Activated naive CD8-positive, alpha-beta T cell treated with anti-CD3 and anti-CD28 coated beads, Interleukin-2, amount 50 U/mL, for 24 hours (primary cell): ENCODE measurements at places on chromosomes 11 and 22.

DNA sequence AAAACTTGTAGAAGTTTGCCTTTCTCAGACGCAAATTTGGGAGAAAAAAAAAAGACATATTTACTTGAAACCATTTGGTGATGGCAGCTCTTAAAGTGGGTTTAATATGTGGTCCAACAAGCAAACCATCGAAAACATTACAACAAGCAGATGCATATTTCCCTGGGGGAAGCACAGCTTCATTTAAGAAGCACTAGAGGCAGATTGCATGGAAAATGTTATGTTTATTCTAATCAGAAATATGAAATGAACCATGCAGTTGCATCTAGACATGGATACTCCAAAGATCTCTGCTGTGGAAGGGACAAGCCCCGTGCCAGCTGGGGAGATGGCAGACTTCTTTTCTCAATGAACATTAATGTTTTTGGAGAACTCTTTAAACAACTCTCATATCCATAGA is 57.4 kb upstream of the PARVA start:
- H3K27me3 ChIP-seq = peaks cover 5% of the 10 kb centered on the region
- H3K4me3 ChIP-seq = no peak overlapping the region
- H3K27ac ChIP-seq = no peak overlapping the region
- DNase-seq = no peak

DNA sequence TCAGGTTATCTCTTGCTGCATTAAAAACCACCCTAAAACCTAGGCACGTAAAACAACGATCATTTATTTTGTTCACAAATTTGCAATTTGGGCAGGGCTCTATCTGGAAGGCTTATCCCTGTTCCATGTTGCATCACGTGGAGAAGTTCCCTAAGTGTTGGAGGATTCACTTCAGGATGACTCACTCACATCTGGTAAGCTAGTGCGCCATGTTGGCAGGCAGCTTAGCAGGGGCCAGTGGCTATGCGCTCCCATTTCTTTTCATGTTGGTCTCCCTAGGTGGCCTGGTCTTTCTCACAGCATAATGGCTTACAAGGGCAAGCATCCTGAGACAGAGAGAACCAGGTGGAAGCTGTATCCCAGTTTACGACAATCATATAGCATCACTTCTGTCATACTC is 226.8 kb downstream of the BLID start:
- H3K27ac ChIP-seq = no peak overlapping the region
- H3K4me3 ChIP-seq = no peak overlapping the region
- peaks cover 2% of the 10 kb centered on the region for H3K27me3 ChIP-seq
- no peak for DNase-seq
- H3K4me1 ChIP-seq = no peaks in the 10 kb centered on the region

DNA sequence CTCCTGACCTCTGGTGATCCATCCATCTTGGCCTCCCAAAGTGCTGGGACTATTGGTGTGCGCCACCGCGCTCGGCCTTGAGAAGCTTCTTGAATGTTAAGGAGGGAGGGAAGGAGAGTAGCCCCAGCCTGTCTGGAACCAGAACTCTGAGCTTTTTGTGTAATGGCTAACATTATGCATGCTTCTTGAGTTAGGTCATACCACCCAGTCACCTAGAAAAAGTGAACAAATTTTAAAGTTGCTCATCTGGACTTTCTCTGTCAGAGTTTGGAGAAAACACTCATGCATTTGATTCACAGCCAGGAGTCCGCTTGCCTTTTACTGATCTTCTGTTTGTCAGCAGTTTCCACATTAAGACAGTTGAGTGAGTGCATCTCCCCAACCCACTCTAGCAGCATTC is 82.1 kb downstream of the PPP6R3 start:
- DNase-seq = no peak
- peaks cover 73% of the 10 kb centered on the region for H3K36me3 ChIP-seq
- H3K27ac ChIP-seq = peak overlapping the region; percentile 28
- H3K27me3 ChIP-seq = no peaks in the 10 kb centered on the region

- peaks cover 59% of the 10 kb centered on the region for H3K4me1 ChIP-seq
- H3K27ac ChIP-seq = peak overlapping the region; percentile 82
- peak; percentile 40 for DNase-seq
- H3K4me3 ChIP-seq = peak overlapping the region; percentile 78
- peaks cover 9% of the 10 kb centered on the region for H3K27me3 ChIP-seq
Measured at GRCh38 chr22:25563761-25564319, 635 bp upstream of the GRK3 start.

DNA sequence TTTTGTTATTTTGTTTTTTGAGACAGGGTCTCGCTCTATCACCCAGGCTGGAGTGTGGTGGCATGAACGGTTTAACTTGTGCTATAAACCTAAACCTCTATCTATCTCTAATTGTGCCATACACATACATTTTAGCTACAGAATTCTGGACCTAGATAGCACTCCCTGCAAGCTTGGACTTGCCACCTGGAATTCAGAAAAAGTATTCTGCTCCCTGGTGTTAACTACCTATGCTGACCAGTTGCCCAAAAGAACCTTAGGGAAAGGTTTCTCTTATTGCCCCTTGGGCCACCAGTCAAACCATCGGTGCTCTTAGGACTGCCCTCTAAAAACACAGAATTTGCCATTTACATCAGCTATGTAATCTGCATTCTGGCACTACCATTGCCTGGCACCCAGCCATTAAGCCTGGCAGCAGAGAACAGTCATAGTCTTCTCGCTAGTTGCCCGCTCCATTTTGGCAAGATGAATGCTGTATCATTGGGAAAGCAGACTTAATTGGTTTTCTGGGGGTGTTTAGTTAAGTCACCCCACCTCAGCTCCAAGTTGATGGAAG is 55.3 kb downstream of the ETS1 start:
- no peak for DNase-seq
- H3K27me3 ChIP-seq = no peaks in the 10 kb centered on the region
- no peak overlapping the region for H3K4me3 ChIP-seq
- peaks cover 58% of the 10 kb centered on the region for H3K4me1 ChIP-seq
- no peaks in the 10 kb centered on the region for H3K36me3 ChIP-seq
- no peak overlapping the region for H3K27ac ChIP-seq

- no peak for DNase-seq
- no peaks in the 10 kb centered on the region for H3K4me1 ChIP-seq
- no peak overlapping the region for H3K4me3 ChIP-seq
- no peak overlapping the region for H3K27ac ChIP-seq
- H3K27me3 ChIP-seq = peaks cover 21% of the 10 kb centered on the region
Measured at GRCh38 chr11:34773826-34774225, 142.4 kb downstream of the APIP start.

GRCh38 chr22:35452351-35452781 is 52.4 kb downstream of the MCM5 start:
- no peak overlapping the region for H3K27ac ChIP-seq
- no peak for DNase-seq
- no peak overlapping the region for H3K4me3 ChIP-seq
- H3K27me3 ChIP-seq = no peaks in the 10 kb centered on the region
- peaks cover 3% of the 10 kb centered on the region for H3K36me3 ChIP-seq

DNA sequence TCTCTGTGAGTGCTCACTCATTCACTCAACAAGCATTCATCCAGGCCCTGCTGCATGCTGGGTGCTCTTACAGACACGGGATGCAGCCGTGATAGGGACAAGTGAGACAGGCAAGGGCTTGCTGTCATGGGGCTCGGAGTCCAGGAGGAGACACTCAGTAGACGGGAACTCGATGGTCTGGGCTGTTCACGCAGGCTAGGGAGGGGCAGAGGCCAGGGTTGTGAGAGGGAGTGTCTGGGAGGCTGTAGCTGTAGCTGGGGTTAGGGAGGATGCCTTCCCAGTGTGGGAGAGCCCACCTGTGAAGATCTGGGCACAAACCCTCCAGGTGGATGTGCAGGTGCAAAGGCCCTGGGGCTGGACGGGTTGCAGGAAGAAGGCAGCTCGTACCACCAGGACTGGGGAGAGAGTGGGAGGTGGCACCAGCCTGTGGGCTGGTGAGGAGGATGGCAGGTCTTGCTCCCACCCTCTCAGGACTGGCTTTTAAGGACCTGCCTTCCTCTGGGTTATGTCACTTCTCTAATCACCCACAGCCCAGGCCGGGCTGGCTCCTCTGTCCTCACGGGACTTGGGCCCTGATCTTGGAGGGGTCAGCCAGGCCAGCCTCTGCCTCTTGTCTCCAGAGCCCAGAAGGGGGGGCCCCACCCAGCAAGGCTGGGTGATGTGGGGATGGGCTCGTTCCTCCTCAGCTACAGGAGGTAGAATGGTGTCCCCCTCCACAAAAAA is 24.1 kb downstream of the FGF4 start:
- no peak for DNase-seq
- H3K4me3 ChIP-seq = no peak overlapping the region
- H3K4me1 ChIP-seq = no peaks in the 10 kb centered on the region
- H3K36me3 ChIP-seq = no peaks in the 10 kb centered on the region

GRCh38 chr11:67312187-67313021 is 9.1 kb downstream of the SSH3 start:
- H3K4me3 ChIP-seq = no peak overlapping the region
- H3K36me3 ChIP-seq = no peaks in the 10 kb centered on the region
- peak; percentile 38 for DNase-seq
- H3K27ac ChIP-seq = peak overlapping the region; percentile 67
- peaks cover 27% of the 10 kb centered on the region for H3K4me1 ChIP-seq

- H3K27me3 ChIP-seq = no peaks in the 10 kb centered on the region
- no peak overlapping the region for H3K27ac ChIP-seq
- H3K4me3 ChIP-seq = no peak overlapping the region
- no peaks in the 10 kb centered on the region for H3K4me1 ChIP-seq
Measured at GRCh38 chr11:101553891-101554292, 29.9 kb downstream of the TRPC6 start.

DNA sequence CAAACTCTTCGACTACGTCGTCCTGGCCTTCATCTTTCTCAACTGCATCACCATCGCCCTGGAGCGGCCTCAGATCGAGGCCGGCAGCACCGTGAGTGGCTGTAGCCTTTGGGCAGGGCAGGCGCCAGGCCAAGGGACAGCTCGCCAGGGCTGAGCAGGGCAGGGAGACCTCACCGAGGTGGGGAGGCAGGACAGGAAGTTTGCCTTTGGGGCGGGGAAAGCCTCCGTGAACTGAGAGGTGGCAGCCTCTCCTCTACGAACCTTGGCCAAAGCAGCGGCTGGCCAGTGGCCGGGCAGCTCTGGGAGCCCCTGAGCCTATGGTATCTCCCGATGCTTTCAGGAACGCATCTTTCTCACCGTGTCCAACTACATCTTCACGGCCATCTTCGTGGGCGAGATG is 93.2 kb downstream of the CACNA1I start:
- no peaks in the 10 kb centered on the region for H3K36me3 ChIP-seq
- H3K4me1 ChIP-seq = peaks cover 21% of the 10 kb centered on the region
- no peak for DNase-seq
- peaks cover 20% of the 10 kb centered on the region for H3K27me3 ChIP-seq
- no peak overlapping the region for H3K27ac ChIP-seq
- no peak overlapping the region for H3K4me3 ChIP-seq

GRCh38 chr11:61007956-61008896 is 36.7 kb downstream of the CD6 start:
- H3K4me1 ChIP-seq = peaks cover 68% of the 10 kb centered on the region
- H3K27ac ChIP-seq = peak overlapping the region; percentile 78
- DNase-seq = no peak
- H3K36me3 ChIP-seq = peaks cover 52% of the 10 kb centered on the region
- H3K27me3 ChIP-seq = no peaks in the 10 kb centered on the region

- H3K27me3 ChIP-seq = no peaks in the 10 kb centered on the region
- H3K36me3 ChIP-seq = no peaks in the 10 kb centered on the region
- peaks cover 18% of the 10 kb centered on the region for H3K4me1 ChIP-seq
- peak; percentile 53 for DNase-seq
Measured at GRCh38 chr11:108498046-108498815, at the start of gene POGLUT3. Gene POGLUT3 (minus strand): TSS chr11:108498384. CDS start chr11:108498366, 18 bp downstream.

DNA sequence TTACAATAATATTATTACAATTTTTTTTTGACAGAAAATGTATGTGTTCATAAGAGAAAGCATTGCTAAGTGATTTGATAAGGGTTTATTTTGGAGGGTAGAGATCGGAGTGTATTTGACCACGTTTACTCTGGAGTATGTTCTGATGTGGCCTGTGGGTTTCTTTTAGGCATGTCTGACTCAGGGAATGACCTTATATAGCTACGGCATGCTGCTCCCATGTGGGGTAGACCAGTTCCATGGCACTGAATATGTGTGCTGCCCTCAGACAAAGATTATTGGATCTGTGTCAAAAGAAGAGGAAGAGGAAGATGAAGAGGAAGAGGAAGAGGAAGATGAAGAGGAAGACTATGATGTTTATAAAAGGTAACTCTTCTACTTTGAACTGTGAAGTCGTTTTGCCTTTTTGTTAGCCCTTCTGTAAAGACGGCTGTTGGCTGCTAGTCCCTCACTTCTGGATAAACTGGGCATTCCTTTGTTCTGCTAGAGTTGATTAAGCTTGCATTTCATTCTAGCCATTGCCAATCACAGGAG is 38.1 kb upstream of the ST14 start:
- peak; percentile 35 for DNase-seq
- H3K4me1 ChIP-seq = peaks cover 50% of the 10 kb centered on the region
- no peak overlapping the region for H3K4me3 ChIP-seq
- H3K36me3 ChIP-seq = peaks cover 35% of the 10 kb centered on the region

- H3K27me3 ChIP-seq = no peaks in the 10 kb centered on the region
- H3K36me3 ChIP-seq = peaks cover 4% of the 10 kb centered on the region
- H3K4me3 ChIP-seq = no peak overlapping the region
- H3K27ac ChIP-seq = peak overlapping the region; percentile 31
- peaks cover 7% of the 10 kb centered on the region for H3K4me1 ChIP-seq
Measured at GRCh38 chr22:29750559-29751538, 16.0 kb downstream of the ZMAT5 start.

- no peak for DNase-seq
- no peak overlapping the region for H3K27ac ChIP-seq
- H3K4me3 ChIP-seq = no peak overlapping the region
- H3K27me3 ChIP-seq = peaks cover 28% of the 10 kb centered on the region
- peaks cover 12% of the 10 kb centered on the region for H3K4me1 ChIP-seq
Measured at GRCh38 chr11:36316049-36316448, 20.0 kb downstream of the PRR5L start.

- peaks cover 10% of the 10 kb centered on the region for H3K27me3 ChIP-seq
- no peaks in the 10 kb centered on the region for H3K36me3 ChIP-seq
- H3K27ac ChIP-seq = no peak overlapping the region
- DNase-seq = no peak
- H3K4me3 ChIP-seq = no peak overlapping the region
Measured at GRCh38 chr11:12769834-12770345, 95.7 kb downstream of the TEAD1 start.

DNA sequence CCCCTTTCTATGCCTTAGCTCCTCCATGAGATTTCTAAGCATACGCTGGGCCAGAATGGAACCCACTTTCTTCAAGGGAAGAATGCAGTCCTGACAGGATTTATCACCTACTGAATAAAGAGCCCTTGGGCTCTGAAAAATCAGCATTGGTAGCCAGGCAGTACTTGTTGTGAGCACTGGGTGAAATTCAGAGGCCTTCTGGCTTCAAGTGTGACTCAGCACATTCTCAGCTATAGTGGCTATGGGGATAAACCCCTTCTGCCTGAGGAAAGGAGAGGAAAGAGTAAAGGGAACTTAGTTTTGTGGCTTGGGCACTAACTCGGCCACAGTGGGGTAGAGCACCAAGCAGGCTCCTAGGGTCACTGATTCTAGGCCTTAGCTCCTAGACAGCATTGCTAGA is 574.8 kb downstream of the JRKL start:
- H3K4me3 ChIP-seq = no peak overlapping the region
- H3K4me1 ChIP-seq = no peaks in the 10 kb centered on the region
- H3K36me3 ChIP-seq = no peaks in the 10 kb centered on the region

- no peak overlapping the region for H3K4me3 ChIP-seq
- H3K4me1 ChIP-seq = no peaks in the 10 kb centered on the region
- no peak for DNase-seq
- no peaks in the 10 kb centered on the region for H3K27me3 ChIP-seq
- peaks cover 20% of the 10 kb centered on the region for H3K36me3 ChIP-seq
- H3K27ac ChIP-seq = no peak overlapping the region
Measured at GRCh38 chr11:2663506-2663905, 36.3 kb downstream of the KCNQ1OT1 start.

GRCh38 chr22:20206709-20207215 is 55.9 kb upstream of the CCDC188 start:
- peak overlapping the region; percentile 80 for H3K27ac ChIP-seq
- no peaks in the 10 kb centered on the region for H3K36me3 ChIP-seq
- H3K4me3 ChIP-seq = peak overlapping the region; percentile 86
- H3K4me1 ChIP-seq = peaks cover 20% of the 10 kb centered on the region
- H3K27me3 ChIP-seq = no peaks in the 10 kb centered on the region
- DNase-seq = peak; percentile 17
